ENCODE measurements at places on chromosomes 3 and 15.

DNA sequence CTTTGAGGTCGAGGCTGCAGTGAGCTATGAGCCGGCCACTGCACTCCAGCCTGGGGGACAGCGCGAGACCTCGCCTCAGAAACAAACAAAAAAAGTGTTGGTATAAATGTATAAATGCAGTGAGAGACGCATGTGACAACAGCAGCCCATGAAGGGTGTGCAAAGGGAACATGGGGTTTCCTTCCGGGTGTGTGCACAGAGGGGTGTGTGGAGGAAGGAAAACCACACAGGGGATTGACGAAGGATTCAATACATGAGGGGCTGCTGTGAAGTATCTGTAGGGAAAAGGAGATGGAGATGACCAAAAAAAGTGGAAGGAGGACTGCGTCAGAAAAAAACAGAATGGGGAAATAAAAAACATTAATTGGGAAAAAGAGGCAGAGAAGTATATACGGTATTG is 1.1 kb downstream of the MTFMT start:
- DNase-seq, result no peak

DNA sequence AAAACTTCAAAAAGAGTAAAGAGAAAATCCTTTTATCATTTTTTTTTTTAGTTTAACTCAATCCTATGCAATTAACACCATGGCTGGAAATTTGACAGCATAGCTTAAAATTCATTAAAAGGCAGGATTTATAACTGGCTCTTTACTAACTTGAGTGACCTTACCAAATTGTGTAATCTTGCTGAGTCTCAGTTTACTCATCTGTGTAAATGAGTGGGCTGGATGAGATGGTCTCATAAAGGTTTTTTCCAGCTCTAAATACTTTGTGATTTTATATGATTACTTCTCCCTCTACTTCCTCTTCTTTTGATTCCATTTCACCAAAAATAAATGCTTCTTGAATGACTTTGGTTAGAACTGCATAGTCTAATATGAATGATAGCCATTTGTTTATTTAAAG is 234.9 kb upstream of the SATB1 start:
- no peak for DNase-seq

- no peak for DNase-seq
Measured at GRCh38 chr3:193761969-193762368, 169.0 kb downstream of the OPA1 start.

- no peak for DNase-seq
Measured at GRCh38 chr3:192128060-192128459, 599.3 kb downstream of the FGF12 start.

- DNase-seq, result no peak
Measured at GRCh38 chr15:101490408-101490891, 943 bp upstream of the PCSK6 start.

- no peak for DNase-seq
Measured at GRCh38 chr15:91308199-91308598, 208.1 kb downstream of the SV2B start.

DNA sequence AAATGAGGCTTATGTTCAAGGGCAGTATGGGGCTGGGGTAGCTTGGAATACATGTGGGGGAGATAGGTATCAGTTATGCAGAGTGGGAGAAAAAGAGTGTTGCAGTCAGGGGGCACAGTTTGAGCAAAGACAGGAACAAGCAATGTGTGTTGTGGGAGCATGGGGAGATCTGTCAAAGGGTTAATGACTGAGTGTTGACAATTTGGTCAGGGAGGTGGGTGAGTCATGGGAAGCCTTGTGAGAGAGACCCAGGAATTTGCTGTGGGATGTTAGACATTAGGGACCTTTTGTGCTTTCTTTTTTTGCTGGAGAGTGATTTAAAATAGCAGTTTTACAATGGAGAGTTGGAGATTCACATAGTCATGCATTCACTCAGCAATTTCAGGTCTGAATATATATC is 221.6 kb upstream of the NR2E3 start:
- no peak for DNase-seq

- no peak for DNase-seq
Measured at GRCh38 chr3:144308396-144308795, 336.8 kb downstream of the DIPK2A start.

GRCh38 chr15:41511899-41512369 is 1.7 kb downstream of the LTK start:
- DNase-seq, result no peak

DNA sequence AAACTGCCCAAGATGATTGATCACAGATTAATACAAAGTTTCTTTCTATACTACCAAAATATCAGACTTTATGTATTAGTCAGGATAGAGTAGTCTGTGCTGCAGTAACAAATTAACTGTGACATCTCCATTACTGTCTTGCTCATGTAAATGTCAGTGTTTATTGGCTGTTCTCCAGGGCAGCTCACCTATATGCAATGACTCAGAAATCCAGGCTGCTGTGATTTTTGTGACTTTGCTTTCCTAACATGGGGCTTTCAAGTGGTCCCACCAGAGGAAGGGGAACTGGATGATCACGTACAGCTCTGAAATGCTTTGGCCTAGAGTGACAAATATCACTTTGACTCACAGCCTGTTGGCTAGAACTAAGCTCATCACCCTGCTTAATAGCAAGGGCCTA is 12.9 kb downstream of the PLS1 start:
- no peak for DNase-seq

DNA sequence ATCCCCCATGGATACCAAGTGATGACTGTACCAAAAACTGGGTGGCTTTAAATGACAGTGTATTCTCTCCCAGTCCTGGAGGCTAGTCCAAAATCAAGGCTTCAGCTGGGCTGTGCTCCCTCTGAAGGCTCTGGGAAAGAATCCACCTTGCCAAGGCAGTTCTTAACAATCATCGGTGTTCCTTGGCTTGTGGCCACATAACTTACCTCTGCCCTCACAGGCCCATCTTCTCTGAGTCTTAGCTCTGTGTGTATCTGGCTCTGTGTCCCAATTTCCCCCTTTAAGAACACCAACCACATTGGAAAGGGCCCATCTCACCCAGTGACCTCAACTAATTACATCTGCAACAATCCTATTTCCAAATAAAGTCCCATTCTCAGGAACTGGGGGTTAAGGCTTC is 503.0 kb upstream of the PROK2 start:
- DNase-seq, result no peak

GRCh38 chr3:186316666-186317260 is 45.3 kb downstream of the DGKG start:
- DNase-seq, result no peak

- no peak for DNase-seq
Measured at GRCh38 chr3:42581400-42581708, 413 bp downstream of the SEC22C start.

All from cerebellum (tissue), 4 donors.